Small intestine (tissue), 16 donors: ENCODE measurements at places on chromosomes 2 and 18. TPM values are rescaled to one million over a fixed set of nuclear protein-coding genes. Genes with fewer than 3 reads are reported as not detected.

The CFAP65 gene
- 4.3 TPM for polyA plus RNA-seq

The C2orf81 gene
- 2.5 TPM for polyA plus RNA-seq

- H3K36me3 ChIP-seq, result no peaks in the 10 kb centered on the region
- H3K27ac ChIP-seq, result no peak overlapping the region
- DNase-seq, result peak; percentile 79
- H3K4me3 ChIP-seq, result no peak overlapping the region
- H3K4me1 ChIP-seq, result peaks cover 19% of the 10 kb centered on the region
Observed at GRCh38 chr2:195659982-195660890, 3.2 kb downstream of the SLC39A10 start.

The SEPTIN10 gene
- 28.2 TPM for polyA plus RNA-seq

The CNNM3 gene
- polyA plus RNA-seq, result 5.7 TPM

- H3K4me3 ChIP-seq, result no peak overlapping the region
- DNase-seq, result no peak
- no peaks in the 10 kb centered on the region for H3K27me3 ChIP-seq
- no peak overlapping the region for H3K27ac ChIP-seq
- H3K4me1 ChIP-seq, result no peaks in the 10 kb centered on the region
Observed at GRCh38 chr2:160871953-160872352, 288.3 kb upstream of the TANK start.

DNA sequence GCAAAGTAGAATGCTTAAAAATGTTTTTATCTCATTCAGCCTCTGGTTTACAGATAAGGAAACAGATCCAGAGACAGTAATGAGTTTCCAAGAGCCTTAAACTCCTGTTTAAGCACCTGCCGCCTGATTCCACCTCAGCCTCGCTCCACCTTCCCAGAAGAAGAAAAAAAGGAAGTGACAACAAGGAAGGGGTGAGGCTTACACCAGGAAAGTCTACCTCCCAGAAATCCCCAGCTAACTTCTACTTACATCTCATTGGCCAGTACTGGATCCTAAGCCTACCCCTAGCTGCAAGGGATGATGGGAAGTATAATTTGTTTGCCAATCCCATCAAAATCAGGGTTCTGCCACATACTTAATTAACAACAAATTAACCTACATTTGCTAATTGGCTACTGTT lies 15.3 kb upstream of the ARID5A start:
- H3K4me1 ChIP-seq, result no peaks in the 10 kb centered on the region
- no peak overlapping the region for H3K4me3 ChIP-seq
- no peaks in the 10 kb centered on the region for H3K36me3 ChIP-seq
- no peak for DNase-seq
- H3K27ac ChIP-seq, result no peak overlapping the region

The YPEL5 gene
- polyA plus RNA-seq, result 29.6 TPM

The PNKD gene
- polyA plus RNA-seq, result 137 TPM

GRCh38 chr2:192328297-192328696 lies 133.6 kb upstream of the TMEFF2 start:
- no peaks in the 10 kb centered on the region for H3K4me1 ChIP-seq
- H3K27ac ChIP-seq, result no peak overlapping the region
- H3K36me3 ChIP-seq, result no peaks in the 10 kb centered on the region
- DNase-seq, result no peak
- H3K4me3 ChIP-seq, result no peak overlapping the region

DNA sequence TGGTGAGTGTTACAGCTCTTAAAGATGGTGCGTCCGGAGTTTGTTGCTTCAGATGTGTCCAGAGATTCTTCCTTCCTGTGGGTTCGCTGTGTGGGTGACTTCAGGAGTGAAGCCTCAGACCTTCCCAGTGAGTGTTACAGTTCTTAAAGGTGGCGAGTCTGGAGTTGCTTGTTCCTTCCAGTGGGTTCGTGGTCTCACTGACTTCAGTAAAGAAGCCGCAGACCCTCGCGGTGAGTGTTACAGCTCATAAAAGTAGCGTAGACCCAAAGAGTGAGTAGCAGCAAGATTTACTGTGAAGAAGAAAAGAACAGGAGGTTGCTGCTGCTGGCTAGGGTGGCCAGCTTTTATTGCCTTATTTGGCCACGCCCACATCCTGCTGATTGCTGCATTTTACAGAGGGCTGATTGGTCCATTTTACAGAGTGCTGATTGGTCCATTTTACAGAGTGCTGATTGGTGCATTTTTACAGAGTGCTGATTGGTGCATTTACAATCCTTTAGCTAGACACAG lies 34.0 kb upstream of the SPTBN1 start:
- DNase-seq, result peak; percentile 17
- H3K27ac ChIP-seq, result no peak overlapping the region
- no peak overlapping the region for H3K4me3 ChIP-seq
- H3K4me1 ChIP-seq, result no peaks in the 10 kb centered on the region
- H3K36me3 ChIP-seq, result no peaks in the 10 kb centered on the region
- no peaks in the 10 kb centered on the region for H3K27me3 ChIP-seq

The IKZF2 gene
- 3.7 TPM for polyA plus RNA-seq

- no peaks in the 10 kb centered on the region for H3K36me3 ChIP-seq
- H3K27me3 ChIP-seq, result no peaks in the 10 kb centered on the region
- no peak for DNase-seq
Observed at GRCh38 chr18:44502790-44503189, 177.9 kb upstream of the SETBP1 start.

The SCN9A gene
- not detected for polyA plus RNA-seq

DNA sequence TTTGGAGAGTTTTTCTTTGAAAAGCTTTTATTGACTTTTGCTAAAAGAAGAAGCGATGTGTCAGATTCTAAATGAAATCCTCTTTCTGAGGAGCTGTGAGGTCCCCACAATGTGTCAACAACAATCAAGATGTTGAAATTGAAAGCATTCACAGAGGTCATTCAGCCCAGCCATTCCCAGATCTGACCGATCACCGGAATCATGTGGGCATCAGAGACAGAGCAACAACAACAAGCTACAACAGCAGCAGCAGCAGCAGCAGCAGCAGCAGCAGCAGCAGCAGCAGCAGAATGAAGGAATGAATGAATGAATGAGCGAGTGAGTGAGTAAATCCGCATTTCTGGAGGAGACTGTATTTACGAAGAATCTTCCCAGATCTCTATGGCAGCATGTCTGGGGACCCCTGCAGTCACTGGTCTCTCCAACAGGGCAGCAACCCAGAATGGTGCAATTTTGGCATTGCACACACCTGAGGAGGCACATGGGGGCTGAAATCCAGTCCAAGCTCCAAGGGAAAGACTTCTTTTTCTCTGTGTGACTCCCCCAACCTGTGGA lies 299.0 kb downstream of the MYCN start:
- no peaks in the 10 kb centered on the region for H3K27me3 ChIP-seq
- H3K27ac ChIP-seq, result peak overlapping the region; percentile 64
- H3K4me3 ChIP-seq, result no peak overlapping the region
- no peaks in the 10 kb centered on the region for H3K36me3 ChIP-seq
- DNase-seq, result no peak

DNA sequence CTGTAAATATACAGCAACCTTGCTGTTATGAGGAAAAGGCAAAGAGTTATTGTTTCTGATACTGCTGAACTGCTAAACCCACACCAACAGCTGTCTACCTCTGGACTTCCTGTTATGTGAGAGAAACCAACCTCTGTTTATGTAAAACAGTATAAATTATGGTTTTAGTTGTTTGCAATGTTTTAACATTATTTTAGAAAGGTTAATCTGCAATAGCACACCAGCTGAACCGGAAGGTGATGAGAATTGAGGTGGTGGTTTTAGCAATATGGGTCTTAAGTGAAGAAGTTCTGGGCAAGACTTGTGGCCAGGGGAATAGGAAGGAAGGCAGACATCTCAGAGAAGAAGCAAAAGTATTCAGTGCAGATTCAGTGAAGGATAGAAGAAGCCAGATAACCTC lies 237.8 kb downstream of the PLCL1 start:
- no peak overlapping the region for H3K27ac ChIP-seq
- H3K4me1 ChIP-seq, result no peaks in the 10 kb centered on the region
- no peak overlapping the region for H3K4me3 ChIP-seq
- no peak for DNase-seq
